A549 treated with CpdA at 1 μM for 4 hours (cell line): ENCODE measurements at places on chromosomes 2 and 18. TPM values are rescaled to one million over a fixed set of nuclear protein-coding genes. Genes with fewer than 3 reads are reported as not detected.

Gene RIF1
- 14.1 to 31.0 TPM (median 17.6 TPM) in 5 replicates for total RNA-seq

Gene NAT8
- not detected in 5 replicates for total RNA-seq

Gene ALPI
- not detected in 5 replicates for total RNA-seq

Gene RAPH1
- total RNA-seq = 4.4 to 6.7 TPM (median 5.4 TPM) in 5 replicates

Gene EML6
- total RNA-seq = 1.0 to 2.4 TPM (median 1.2 TPM) in 5 replicates

Gene TUBB8B
- total RNA-seq = not detected in 5 replicates

Gene SRD5A2
- 0.02 to 0.04 TPM in 2 of 5 replicates, not detected in the others for total RNA-seq

Gene YES1
- 19.3 to 31.0 TPM (median 21.9 TPM) in 5 replicates for total RNA-seq

Gene PIEZO2
- total RNA-seq = 0.41 to 0.79 TPM (median 0.58 TPM) in 5 replicates

Gene CD226
- total RNA-seq = 0.06 to 0.16 TPM (median 0.09 TPM) in 4 of 5 replicates, not detected in the other

Gene DLX1
- 3.0 to 3.8 TPM (median 3.5 TPM) in 5 replicates for total RNA-seq

Gene ACOXL
- total RNA-seq = 0.02 TPM in 1 of 5 replicates, not detected in the others

Gene SLC9A2
- 3.0 to 3.9 TPM (median 3.3 TPM) in 5 replicates for total RNA-seq
